ENCODE measurements at places on chromosomes 1 and 21.

- DNase-seq, result no peak
Observed at GRCh38 chr1:160887071-160887470, 2.1 kb upstream of the ITLN1 start.

GRCh38 chr1:95022644-95022926, 50.2 kb downstream of the ALG14 start:
- DNase-seq, result no peak

DNA sequence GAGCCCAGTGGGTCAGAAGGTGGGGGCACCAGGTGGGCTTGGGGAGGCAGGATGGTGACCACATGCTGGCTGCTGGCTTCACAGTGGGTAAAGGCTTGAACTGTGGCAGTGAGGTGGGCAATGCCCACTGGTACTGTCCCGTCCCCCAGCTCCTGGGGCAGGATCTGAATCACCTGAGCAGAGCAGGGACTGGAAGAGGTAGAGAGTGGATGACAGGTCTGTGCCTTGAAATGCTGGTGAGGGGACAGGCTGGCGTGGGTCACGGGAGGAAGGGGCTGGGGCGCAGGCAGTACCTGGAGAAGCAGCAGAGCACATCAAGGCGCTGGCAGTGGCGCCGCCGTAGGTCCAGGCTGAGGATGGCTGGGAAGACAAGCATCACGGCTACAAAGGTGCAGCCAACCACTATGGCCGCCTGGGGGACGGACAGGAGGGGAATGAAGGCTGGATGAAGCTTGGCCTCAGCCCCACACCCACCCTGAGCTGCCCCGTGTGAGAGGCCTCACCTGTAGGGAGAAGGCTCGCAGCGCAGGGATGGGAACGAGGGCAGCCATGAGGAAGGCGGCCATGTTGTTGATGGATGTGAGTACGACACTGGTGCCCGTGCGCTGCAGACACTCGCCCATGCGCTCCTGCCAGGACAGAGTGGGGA, 14.9 kb downstream of the PTCH2 start:
- DNase-seq, result no peak

GRCh38 chr1:177007437-177008161, 156.9 kb downstream of the ASTN1 start:
- no peak for DNase-seq

DNA sequence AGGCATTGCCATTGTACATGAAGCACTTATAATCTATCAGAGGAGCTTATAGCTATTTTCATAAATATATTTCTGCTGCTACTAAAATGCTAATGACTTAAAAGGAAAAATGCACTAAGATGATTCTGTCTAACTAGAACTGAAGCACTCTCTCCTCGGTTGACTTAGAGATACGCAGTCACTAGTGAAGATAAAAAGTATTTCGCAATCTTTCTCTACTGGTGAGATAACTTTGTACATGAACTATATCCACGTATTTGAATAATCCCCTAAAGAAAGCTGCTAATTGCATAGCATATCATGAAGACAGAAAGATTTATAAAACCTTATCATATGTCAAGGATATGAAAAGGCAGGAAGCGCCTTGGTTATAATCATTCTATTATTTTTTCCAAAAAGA, 658.1 kb upstream of the PRMT6 start:
- no peak for DNase-seq
